AG09319 (cell line): ENCODE measurements at places on chromosomes 5 and 9.
A peak's percentile ranks its signal among the peaks of the same experiment; 100 is the strongest.

DNA sequence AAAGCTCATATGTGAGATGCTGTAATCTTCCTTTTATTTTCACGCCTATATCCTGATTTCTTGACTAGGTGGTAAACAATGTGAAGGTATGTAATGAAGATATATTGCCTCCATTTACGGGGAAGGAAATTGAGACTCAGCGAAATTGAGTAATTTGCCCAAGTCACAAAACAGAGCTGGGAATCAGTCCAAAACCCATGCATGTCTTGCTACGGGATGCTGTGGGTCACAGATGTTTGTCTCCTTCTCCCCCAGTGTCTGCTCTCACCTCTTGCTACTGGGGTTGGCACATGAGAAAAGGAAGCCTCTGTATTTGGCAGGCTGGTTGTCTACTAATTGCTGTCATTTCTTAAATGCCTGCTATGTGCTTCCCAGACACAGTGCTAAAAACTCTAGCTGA, 53.7 kb upstream of the TEX48 start:
- no peak for DNase-seq

DNA sequence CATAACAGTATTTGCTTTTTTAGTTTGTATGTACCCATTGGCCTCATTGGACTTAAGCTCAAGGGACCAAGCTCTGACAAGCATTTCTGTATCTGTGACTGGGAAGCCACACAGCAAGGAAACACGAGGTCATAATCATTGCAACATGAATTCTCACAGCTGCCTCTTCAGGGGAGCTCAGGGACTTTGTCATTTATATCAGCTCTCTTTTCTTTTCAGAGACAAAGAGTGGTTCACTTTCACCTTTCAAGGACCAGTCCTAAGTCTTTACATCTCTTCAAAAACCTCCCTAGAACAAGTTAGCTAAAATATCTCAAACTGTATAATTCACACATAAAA, 58.6 kb downstream of the ADAMTS12 start:
- no peak for DNase-seq

GRCh38 chr9:127303830-127304229, 39.3 kb downstream of the GARNL3 start:
- DNase-seq: no peak

DNA sequence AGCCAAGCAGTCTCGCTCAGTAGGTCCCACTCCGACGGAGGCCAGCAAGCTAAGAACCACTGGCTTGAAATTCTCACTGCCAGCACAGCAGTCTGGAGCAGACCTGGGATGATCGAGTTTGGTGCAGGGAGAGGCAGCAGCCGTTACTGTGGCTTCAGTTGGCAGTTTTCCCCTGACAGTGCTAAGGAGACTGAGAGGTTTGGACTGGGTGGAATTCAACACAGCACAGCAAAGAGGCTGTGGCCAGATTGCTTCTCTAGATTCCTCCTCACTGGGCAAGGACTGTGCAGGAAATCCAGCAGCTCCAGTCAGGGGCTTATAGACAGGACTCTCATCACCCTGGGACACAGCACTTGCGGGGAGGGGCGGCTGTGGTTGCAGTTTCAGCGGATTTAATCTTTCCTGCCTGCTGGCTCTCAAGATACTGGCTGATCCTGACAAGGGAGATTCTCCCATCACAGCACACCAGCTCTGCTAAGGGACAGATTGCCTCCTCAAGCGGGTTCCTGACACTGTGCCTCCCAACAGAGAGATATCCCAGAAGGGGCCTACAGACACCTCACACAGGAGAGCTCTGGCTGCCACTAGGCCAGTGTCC, 122.1 kb downstream of the YIPF5 start:
- DNase-seq: no peak

GRCh38 chr9:106467113-106467864, 395.7 kb upstream of the ZNF462 start:
- DNase-seq: no peak

DNA sequence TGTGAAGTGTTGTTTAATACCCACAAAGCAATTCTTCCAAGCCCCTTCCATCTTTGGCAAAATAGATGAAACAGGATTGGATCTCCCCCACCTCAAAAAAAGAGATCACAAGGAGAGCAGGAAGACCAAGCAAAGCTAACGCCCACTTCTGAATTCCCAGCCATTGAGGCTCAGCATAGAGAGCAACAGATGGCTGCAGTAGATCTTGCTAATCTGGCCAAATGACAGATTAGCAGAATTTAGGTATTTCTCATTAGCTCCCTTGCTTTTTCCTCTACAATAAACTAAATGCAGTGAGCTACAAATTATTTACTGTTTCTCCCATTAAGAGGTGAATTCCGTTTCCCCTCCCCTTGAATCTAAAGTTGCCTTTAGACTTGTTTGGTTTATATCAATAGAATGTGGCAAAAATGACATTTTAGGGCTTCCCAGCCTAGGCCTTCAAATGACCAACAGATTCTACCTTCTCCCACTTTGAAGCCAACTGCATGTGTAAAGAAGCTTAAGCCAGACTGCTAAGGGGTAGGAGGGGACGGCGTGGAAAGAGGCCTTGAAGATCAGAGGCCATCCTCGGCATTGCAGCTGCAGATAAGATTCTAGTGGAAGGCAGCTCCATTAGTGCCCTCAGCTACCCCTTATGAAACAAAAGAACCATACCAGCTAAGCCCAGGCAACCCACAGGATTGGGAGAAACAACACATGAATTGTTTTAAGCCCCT, 56.8 kb upstream of the CPEB4 start:
- DNase-seq: no peak

GRCh38 chr9:16683326-16683725, 187.1 kb downstream of the BNC2 start:
- DNase-seq: no peak

DNA sequence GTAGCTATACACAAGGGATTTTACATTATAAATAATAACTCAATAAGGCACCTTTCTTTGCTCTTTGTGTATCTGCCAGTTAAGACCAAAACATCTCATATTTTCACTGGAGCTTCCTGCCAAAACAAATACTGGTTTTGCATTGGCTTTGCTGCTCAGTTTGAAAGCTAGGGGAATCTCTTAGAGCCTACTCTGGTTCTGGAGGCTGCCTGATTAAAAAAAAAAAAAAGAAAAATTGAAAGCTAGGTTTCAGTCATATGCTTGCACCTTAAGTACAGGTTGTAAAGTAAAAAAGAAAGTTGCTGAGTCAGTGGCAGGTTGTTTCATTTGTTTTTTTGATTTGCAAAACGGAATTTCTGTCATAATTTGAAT, 2.3 kb downstream of the DENND4C start:
- DNase-seq: peak; percentile 18

DNA sequence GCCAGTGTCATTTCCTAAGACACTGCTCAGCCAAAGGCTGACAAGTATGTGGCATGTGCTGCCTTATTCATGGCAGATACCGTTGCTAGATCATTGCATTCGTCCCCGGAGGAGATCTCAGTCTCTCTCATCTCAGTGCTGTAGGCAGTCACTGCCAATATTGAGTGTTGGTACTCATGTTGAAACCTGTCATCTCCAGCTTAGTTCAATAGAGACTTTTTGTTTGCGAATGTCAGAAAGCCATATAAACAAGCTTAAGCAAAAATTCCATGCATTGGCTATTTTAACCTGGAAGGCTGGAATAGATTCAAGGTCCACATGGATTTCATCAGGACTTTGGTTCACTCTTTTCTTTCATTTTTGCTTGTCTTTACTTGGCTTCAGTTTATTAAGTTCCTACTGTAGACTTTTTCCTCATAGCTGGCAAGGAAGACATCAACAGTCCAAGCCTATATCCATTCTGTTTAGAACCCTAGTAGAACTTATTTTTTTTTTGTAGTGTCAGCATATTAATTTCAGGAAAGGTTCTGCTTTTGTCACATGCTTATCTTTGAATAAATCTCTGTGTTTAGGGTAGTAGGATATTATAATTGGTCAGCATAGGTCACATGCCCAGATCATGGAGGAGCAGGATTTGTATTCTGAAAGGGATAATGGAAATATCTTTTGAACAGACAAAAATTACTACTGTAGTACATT, 66.8 kb downstream of the FCHO2 start:
- DNase-seq: no peak

- no peak for DNase-seq
These were observed 12.9 kb downstream of the ARHGAP26 start for GRCh38 chr5:142782976-142783530.

GRCh38 chr5:175436359-175436758, 7.6 kb downstream of the DRD1 start:
- no peak for DNase-seq

DNA sequence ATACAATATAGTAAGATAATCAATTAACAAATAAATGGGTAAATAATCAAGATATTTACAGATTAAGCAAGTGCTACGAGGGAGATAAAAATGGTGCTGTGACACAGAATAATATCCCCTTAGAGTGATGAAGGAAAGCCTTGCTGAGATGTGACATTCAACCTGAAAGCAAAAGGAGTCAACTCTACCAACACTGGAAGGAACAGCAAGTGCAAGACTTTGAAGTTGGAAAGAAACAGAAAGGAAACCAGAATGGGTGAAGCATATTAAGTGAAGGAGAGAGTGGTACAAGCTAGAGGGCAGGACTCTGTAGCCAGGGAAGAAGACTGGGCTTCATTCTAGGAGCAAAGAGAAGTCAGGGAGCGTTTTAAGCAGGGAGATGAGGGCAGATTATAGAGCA, 12.2 kb upstream of the MEGF9 start:
- no peak for DNase-seq

DNA sequence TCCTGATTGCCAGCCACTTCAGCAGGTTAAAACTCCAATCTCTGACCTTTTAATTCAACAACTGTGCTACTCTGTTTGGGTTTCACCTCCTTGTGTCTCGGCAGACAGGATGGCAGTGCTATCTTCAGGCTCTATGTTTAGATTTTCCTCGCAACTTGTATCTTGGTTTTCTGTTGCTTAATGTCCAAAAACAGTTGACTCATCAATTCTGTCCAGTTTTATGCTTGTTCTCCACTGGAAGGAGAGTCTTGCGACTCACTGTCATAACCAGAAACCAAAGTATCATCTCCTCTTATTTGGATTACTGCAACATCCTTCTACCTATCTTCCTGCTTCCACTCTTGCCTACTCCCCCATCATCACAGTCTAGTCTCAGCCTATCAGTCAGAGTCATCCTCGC, 130.9 kb upstream of the ADAMTS16 start:
- no peak for DNase-seq

DNA sequence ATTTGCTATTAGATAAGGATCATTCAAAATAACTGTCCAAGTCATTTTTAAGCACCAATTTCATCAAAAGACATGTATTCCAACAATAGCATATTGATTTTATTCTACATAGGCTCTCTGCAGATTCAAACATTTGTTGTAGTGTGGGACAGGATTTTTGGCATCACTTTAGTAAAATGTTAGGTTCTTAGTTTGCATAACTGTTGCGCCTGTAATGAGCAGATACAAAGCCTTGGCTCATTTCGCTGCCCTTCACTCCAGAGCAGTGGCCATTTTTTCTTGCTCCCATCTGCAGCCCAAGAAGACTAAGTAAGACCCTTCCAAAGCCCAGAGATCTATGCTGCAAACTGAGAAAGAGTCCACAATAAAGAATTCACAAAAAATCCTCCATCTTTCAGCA, 446.0 kb upstream of the MPDZ start:
- DNase-seq: no peak

GRCh38 chr9:75683591-75683990, 206.9 kb upstream of the PCSK5 start:
- DNase-seq: no peak

- no peak for DNase-seq
These were observed 121.9 kb upstream of the GHR start for GRCh38 chr5:42301349-42301748.

- no peak for DNase-seq
These were observed 101.6 kb downstream of the FBXW11 start for GRCh38 chr5:171904886-171905285.

DNA sequence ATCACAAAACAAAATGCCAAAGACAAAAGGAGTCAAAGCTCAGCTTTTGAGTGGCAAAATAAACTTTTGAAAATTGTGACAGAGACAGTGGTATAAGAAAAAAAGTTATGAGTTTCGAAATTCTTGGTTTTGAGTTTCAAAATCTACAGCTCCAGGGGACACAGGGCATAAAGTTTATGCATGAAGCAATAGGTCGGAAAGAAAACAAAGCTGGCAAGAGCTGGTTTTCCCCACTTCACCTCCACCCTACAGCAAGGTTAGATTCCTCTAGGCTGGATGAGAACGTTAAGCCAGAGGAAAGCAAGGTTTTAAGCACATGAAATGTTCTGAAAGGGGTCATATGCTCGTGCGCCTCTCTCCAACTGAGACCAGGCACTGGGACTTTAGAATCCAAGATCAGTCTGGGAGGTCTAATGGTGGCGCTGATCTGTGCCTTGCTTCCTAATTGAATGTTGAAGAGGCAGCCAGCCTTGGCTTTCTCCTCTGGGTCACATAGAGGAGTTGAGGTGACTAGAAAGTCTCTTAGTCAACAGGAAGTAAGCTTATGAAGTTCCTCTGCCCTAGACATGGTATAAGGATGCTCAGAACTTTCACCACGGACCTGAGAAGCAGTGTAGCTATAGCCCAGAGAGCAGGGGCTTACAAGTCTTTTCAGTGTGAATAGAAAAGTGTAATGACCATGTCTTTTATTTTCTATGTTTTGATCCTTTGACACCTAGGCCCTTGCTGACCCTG, 167.7 kb upstream of the DMAC1 start:
- DNase-seq: no peak

GRCh38 chr5:65151614-65152013, 330.1 kb downstream of the ADAMTS6 start:
- DNase-seq: no peak

- no peak for DNase-seq
These were observed 120.1 kb upstream of the ACO1 start for GRCh38 chr9:32264170-32264864.

DNA sequence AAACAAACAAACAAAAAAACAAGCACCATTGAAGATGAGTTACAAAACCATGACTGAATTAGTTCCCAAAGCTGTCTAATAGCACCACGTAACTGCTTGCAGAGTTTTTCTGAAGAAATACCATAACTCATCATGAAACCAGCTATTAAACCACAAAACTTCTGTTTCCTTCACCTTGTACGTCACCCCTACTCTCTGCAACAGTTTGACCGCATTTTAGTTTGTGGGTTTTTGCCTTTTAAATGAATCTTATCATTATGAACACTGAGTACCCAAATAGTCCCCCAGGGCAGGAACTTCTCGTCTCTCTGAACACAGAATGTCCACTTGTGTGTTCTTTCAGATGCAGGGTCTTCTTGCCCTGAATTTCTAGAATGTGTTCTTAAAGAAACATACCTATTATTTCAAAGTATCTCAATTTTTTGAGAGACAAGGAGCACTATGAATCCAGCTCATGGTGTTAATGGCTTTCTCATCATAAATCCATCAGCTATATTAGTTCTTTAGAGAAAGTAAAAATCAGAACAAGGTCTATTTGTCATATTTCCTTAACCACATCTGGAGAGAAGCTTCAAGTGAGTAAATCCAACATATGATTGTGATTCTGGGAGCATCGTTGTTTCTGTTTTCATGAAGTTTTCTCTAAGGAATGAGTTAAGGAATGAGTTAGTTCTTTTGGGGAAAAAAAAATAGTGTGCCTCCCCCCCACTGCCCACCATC, 210.6 kb downstream of the AUH start:
- peak; percentile 75 for DNase-seq

DNA sequence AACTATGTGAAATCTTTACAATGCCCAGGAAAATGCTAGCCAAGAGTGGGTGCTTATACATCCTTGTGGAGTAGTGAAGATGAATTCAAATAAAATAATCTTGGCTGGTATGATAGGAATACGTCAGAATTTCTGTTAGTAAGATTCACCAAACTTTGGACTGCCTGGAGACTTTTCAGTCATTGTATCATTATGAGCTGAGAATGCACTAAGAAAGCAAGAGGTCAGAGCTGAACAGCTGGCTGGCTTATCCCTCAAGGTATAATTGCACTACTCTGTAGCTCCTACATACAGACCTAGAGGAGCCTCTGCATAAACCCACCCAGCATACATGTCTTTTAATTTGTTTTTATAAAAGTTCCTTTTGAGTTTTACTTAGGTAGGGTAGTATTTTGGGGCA, 568.5 kb upstream of the RIOK2 start:
- no peak for DNase-seq
